ENCODE measurements at places on chromosomes 2 and 18.

- no peak for DNase-seq
Measured at GRCh38 chr18:64474773-64475172, 325.9 kb upstream of the LINC00305 start.

DNA sequence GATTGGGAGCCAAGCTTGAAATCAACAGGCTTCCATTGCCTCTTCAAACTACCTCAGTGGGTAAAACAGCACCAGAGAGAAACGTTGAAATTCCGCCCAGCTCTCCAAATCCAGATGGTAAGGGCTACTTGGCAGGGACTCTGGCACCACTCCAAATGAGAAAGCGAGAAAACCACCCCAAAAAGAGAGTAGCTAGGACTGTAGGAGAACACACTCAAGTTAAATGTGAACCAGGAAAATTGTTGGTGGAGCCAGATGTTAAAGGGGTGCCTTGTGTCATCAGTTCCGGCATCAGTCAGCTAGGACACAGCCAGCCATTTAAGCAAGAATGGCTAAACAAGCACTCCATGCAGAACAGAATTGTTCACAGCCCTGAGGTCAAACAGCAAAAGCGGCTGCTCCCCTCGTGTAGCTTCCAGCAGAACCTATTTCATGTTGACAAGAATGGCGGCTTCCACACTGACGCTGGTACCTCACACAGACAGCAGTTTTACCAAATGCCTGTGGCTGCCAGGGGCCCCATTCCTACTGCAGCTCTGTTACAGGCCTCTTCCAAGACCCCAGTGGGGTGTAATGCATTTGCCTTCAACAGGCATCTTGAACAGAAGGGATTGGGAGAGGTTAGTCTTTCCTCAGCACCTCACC lies 167.3 kb downstream of the ASXL3 start:
- no peak for DNase-seq

- DNase-seq = no peak
Measured at GRCh38 chr2:25700221-25700660, 26.9 kb upstream of the DTNB start.

GRCh38 chr18:13545514-13545913 lies 180.8 kb downstream of the FAM210A start:
- DNase-seq = no peak

- no peak for DNase-seq
Measured at GRCh38 chr2:175282300-175282699, 100.8 kb upstream of the ATP5MC3 start.

GRCh38 chr2:224851811-224852210 lies 135.6 kb upstream of the CCDC195 start:
- DNase-seq = no peak

DNA sequence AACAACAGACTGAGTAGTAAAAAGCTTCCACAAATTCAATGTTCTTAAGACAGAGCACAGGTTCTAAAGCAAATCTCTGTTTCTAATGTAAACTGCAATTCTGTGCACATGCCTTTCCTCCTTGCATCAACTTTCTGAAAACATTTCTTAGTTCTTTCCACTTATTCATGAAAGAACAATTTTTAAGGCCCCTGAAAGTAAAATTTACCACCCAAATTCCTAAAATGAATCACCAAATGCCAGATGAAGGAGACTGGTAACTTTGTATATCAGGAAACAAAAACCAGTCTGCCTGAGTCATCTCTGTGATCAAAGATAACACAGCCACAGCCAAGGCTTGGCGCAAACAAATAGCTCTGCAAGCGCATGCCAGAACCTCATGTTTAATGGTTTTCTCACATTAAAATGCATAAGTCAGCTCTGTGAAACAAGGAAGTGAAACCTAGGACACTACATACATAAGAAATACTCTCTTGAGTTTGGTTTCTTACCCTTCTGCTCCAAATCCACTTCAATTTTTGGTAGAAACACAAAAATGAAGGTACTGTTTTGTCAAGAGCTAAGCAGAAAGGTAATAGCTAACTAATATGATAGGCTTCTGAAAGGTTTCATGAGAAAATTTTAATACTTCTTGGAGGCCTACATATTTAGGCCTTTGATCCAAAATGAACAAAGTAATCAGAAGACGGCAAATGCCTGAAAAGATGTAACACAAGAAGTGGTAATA lies 169.4 kb downstream of the THADA start:
- peak; percentile 56 for DNase-seq

DNA sequence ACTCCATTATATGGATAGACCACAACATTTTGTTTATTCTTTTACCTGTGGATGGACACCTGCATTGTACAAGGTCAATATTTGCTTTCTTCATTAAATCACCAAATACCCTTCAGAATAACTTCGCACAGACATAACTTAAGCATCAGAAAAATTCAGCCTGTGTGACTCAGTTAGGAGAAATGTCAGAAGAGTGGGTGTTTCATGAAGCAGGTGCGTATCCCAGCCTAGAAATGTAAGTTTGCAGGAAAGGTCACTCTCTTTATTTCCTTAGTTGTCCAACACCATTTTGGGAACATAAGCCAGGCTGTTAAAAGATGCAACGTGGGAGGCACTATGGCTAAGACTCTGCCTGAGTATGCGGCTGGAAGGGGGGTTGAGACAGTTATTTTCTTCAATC lies 48.6 kb upstream of the FHL2 start:
- DNase-seq = no peak

DNA sequence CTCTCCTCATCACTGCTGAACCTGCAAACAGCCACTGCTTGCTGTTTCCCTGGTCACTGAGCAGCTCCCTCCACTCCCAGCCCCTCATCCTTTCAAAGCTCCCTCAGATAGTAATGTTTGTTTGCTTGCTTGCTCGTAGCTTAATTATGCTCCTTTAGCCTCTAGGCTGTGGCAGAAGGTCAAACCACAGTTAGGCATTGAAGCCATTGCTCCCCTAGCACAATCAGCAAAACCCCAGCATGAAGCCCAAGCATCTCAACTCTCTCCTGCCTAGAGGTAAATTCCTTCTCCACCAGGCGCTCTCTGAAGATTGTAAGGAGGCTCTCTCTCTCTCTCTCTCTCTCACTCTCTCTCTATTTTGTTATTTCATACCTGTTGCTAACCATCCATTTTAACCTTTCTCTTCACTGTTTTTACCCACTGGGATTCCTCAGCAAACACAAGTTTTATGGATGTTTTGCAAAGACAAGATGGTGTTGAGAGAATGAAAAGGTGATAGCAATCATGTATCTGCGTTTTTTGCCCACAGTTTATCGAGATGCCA lies 135.9 kb upstream of the HNRNPA3 start:
- DNase-seq = no peak

DNA sequence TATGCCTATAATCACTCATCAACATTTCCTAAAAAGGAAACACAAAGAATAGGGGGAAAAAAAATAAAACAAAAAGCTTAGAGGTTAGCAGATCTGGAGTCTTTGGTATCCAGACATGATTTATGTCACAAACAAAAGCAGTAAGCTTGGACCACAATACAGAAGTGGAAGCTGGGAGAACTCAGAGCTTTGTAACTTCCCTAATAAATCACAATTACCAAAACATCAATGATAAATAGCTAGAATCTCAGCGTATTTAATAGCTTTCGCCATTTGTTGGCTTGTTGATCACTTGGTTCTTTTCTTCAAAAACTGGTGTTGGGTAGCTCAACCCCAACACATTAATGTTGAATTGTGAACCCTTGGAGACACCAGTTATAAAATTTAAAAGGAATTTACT lies 392.5 kb downstream of the IRS1 start:
- no peak for DNase-seq

- no peak for DNase-seq
Measured at GRCh38 chr2:220946552-220946951, 625.6 kb downstream of the EPHA4 start.

DNA sequence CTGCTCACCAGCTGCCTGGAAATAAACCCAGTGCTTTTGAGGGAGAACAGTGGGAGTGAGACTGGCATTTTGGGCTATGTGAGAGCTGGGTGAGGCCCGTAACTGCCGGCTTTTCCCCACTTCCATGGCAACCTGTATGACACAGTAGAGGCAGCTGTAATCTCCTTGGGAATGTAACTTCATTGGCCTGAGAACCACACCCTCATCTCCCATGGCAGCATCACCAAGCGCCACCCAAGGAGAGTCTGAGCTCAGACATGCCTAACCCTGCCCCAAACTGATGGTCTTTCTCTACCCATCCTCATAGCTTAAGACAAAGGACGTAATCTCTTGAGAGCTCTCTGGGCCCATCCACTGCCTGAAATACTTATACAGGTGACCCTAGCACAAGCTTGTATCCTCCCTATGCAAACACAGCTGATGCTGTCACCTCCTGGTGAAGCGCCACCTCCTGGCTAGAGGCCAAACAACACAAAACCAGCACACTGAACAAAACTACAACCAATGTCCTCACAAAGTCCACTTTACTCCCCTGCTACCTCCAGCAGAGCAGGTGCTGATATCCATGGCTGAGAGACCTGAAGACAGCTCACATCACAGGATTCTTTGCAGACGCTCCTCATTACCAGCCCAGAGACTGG lies 763.4 kb upstream of the NRXN1 start:
- no peak for DNase-seq

DNA sequence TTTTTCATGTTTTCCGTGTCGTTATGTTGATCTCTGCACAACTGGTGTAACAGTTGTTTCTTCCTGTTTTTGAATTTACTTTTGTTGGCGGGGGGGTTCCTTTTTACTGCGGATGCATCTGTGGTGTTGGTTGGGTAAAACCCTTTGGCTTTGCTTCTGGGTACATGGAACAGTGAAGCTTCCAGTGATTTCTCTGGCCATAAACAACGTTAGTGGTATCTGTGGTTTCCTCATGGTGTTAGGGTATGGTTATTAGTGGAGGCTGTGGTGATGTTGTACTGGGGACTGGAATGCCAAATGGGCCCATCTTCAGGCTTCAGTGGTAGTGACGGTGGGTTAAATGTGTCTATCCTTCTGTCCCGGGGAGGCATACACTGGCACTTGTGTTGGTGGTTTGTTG lies 285.4 kb upstream of the ZNF804A start:
- DNase-seq = no peak

DNA sequence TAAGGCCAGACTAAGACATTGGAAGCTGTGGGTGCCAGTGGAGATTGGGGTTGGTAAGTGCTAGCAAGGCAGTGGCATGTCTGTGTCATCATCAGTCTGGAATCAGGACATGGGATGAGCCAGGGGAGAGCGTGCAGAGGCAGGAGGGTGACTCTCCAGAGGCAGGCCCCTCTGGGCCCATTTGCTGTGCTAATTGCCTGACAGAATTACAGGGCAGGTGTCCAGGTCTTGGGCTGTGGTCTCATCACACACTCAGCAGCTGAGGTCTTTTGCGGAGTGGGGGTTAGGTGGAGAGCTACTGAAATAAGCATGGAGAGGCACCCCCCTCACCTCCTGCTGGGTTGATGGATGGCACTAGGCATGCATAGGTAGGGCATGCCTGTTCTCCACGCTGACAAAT lies 57.4 kb downstream of the CELF4 start:
- no peak for DNase-seq

- DNase-seq = no peak
Measured at GRCh38 chr2:84782717-84783442, 98.0 kb downstream of the TRABD2A start.

DNA sequence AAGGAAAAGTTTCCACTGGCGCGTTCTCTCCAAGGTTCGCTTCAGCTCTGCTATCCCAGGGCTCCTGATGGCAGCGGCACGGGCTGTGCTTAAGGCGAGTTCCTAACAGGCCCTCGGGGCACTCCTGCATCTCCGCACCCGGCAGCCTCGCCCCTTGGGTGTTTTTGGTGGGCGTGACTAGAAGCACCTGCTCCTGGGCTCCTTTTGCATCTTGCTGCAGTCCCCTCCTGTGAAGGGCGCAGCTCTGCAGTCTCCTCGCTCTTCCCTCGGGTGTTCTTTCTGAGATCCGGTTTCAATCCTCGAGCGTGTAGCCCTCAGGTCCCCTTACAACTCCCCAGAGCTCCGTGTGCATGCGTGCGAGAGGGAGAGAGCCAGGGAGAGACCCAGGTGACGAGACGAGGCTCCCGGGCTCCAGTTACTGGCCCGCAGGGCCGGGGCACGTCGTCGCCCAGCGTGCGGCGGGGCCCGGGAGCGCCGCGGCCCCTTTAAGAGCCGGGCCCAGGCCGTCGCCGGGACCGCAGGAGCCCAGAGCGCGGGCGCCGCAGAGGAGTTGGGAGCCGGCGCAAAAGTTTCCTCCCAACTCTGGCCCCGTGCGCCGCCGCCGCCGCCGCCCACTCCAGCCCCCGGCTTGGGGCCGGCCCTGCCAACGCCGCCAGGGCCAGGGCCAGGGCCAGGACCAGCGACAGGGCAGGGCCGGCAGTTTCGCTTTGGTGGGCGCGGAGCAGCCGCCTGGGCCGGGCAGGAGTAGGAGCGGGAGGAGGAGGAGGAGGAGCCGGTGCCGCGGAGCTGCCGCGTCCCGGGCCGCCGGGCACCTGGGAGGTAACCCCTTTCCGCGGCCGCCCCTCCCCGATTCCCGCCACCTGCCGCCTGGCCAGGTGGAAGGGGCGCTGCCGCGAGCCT lies at the start of gene PARD3B:
Gene PARD3B, plus strand, starts transcription at position 515 of the 900 bp plus-strand sequence. CDS start 525 bp downstream, outside the sequence.
- DNase-seq = peak; percentile 44

- peak; percentile 57 for DNase-seq
Measured at GRCh38 chr2:2012505-2012904, 268.2 kb upstream of the PXDN start.

- DNase-seq = no peak
Measured at GRCh38 chr2:25042321-25043240, 705 bp downstream of the EFR3B start.

GRCh38 chr2:230749111-230749510 lies 36.5 kb downstream of the CAB39 start:
- no peak for DNase-seq

DNA sequence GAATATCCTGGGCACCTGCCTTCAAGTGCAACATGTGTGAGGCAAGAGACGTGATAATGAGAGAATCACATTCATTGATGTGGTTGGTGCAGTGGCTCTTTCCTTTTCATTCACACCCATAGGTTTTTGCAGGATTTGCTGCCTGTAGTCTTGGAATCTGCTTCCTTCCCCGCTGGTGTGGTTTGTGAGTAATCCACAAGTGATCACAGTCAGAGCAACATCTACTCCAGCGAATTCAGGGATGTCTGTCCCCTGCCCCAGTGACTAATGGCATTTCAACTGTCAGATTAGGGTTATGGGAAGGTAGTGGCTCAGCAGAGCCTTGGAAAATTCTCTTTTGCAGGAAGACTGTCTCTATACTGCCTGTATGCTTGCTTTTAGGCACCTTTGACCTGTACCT lies 225.5 kb upstream of the RBMS1 start:
- DNase-seq = no peak

GRCh38 chr2:204973616-204974015 lies 428.3 kb downstream of the PARD3B start:
- no peak for DNase-seq

GRCh38 chr2:197571627-197572271 lies 55.9 kb downstream of the MOB4 start:
- DNase-seq = no peak

- DNase-seq = no peak
Measured at GRCh38 chr2:14350856-14351255, 281.7 kb upstream of the LRATD1 start.

DNA sequence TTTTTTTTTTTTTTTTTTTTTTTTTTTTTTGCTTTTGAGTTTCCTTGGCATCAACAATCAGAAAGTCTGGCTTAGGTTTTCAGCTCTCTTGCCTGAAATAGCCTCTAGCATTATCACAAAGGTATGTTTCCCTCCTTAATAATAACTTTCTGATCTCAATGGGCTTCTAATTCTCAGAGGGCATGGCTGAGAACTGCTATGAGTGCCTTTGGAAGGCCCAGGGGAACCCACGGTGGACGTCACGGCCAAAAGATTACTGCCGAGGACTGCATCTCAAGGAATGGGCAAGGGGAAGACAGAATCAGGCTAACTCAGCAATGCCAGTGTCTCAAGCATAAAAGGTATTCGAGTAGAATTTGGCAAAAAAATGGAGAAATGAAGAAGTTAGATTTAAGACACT lies 73.2 kb upstream of the SLC14A2 start:
- no peak for DNase-seq

GRCh38 chr2:200095436-200095835 lies 140.1 kb downstream of the MAIP1 start:
- no peak for DNase-seq

Measured in hippocampal formation (tissue), 2 donors.